ENCODE measurements at places on chromosomes 6 and 20.

GRCh38 chr6:63795006-63795405 lies 159.4 kb downstream of the PHF3 start:
- no peak for DNase-seq

DNA sequence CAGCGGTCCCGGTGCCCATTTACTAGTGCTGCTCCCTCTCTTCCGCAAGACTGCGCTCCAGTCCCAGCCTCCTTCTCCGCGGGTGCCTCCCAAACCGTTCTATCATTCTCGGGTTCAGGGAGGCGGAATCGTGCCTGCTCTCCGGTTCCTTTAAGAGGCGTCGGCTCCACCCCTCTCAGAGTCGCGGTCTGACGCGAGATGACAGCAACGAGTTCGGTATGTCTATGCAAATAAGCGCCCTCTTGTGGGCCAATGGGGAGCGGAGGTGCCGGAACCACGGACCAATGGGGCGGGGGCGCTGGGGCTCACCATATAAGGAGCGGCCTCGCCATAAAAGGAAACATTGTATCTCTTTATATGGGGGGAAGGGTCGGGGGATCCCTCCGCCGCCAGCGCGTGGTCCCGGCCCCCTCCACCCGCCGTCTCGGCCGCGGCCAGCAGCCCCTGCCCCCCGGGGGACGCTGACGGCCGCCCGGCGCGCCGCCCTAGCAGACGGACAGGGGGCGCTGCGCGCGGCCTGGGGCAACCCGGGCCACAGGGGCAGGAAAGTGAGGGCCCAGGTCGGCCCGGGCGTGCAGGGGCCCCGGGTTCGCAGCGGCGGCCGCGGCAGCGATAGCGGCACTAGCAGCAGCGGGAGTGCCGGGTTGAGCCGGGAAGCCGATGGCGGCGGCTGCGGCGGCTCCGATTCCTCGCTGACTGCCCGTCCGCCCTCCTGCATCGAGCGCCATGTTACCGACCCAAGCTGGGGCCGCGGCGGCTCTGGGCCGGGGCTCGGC lies at the start of gene SRF:
Gene SRF (plus strand): TSS at position 339 of the 776 bp plus-strand sequence. CDS start 388 bp downstream, at position 727.
- DNase-seq: peak; percentile 95

DNA sequence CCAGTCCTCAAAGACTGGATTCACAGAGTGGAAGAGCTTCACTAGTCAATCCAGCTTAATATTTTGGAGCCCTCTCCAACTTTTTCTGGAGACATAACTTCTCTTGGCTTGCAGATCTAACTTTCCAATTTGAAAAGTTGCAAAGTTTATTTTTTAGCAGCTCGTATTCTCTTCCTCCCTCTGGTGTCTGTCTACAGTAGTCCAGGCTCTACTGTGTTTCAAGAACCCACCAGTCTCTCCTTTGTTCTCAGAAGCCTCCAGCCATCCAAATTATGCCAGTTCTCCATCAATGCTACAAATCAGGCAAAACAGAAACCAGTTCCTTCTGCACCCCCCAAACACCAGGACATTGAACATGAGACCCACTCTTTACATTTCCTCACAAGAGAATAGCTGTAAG lies 376.1 kb upstream of the OPRM1 start:
- no peak for DNase-seq

DNA sequence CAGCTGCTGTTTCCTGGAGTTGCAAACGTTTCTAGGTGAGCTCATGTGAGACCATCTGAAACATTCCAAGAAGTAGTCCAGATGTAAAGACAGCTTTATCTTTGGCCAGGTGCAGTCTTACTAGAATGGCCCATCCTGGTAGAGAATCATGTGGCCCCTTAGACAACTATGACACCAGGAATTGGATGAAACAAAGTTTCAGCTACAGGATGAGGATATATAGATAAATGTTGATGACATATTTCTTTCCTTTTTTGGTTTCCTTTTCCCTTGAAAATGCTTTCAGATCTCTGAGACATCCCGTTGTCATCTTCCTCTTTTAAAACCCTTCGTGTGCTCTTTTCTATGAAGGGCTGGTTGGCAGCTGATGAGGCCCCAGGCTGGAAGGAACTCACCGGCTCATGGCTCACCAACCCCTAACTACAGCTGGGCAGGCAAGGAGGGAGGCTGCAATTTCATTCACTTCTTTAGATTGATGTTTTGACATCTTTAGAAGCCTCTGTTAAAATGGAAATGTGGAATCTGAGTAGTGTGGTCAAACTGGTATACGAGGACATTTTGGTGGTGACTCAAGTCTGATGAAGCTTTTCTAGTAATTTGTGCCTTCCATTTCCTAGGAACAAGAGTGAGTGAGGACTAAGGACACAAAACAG lies 167.9 kb upstream of the TNFAIP3 start:
- no peak for DNase-seq

DNA sequence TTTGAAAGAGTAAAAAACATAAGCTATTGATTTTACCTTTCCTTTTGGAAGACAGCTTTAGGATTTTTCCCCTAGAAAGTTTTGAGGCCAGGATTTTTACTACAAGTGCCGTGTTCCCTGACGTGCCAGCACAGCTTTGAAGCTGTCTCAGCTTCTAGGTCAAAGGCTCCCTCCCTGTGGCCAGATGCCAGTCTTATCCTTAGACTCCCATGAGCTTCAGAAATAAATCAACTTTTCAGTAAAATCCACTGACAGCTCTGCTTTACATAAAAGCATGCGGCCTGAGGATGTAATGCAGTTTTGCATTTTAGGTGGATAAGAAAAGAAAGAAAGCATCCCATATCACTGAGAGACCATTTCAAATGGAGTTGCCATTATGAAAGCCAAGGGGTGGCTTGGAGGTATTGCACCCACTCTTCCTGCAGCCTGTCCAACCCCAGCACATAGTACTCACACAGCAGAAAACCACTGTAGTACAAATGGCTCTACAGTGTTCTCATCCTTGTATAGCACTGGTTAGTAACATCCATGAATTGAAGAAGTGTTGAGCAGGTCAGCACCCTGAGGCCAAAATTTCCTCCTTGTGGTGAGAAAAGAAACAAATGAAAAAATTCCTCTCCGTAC lies 15.2 kb upstream of the ATXN1 start:
- no peak for DNase-seq

DNA sequence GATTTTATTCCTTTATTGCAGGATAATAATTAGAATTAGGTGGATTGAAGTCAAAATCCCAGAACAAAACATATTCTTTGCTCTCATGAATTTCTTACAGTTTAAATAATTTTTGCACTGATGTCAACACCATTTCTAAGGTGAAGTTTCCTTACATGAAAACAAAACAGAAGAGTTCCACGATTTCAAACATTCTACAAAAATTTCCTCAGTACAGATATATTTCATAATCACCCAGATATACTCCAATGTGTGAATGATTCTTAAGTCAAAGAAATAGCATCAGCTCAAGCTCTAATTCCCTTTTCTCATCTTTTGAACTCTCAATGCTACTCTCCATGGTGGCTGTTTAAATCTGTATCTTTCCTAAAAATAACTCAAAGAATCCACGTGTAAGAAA lies 39.5 kb upstream of the THBS2 start:
- no peak for DNase-seq

- no peak for DNase-seq
Measured at GRCh38 chr20:50126662-50127061, 13.7 kb upstream of the UBE2V1 start.

DNA sequence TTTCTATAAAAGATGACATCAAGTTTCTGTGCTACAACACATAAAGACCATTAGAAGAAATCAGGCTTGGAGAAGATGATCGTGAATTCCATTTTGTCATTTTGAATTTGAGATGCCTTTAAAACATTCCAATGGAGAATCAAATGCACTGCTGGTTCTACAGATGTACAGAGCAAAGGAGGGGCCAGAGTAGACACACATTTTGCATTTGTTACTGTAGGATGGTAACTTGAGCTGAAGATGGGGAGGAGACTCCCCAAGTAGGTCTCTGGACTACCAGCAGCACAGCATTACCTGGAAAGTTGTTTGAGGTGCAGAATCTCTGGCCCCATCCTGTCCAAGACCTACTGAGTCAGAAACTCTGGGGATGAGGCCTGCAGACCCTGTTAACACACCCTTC lies 121.6 kb upstream of the RALGAPA2 start:
- DNase-seq: no peak

DNA sequence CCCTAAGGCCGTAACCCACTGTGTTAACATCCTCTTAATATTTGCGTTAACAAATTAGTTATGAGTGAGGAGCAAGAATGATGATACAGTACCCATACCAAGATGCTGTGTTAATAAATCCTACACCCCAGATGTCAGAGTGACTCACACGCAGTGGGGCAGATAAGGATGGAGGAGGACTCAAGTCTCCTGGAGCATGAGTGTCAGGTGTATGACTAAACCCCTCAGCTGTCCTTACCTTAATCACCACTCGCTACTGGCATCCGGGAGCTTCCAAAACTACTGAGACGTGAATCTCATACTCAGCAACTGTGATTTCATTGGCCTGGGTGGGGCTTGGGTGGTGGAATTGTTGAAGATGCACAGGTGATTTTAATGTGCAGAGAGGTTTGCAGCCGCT lies 131.3 kb upstream of the MTHFD1L start:
- no peak for DNase-seq

DNA sequence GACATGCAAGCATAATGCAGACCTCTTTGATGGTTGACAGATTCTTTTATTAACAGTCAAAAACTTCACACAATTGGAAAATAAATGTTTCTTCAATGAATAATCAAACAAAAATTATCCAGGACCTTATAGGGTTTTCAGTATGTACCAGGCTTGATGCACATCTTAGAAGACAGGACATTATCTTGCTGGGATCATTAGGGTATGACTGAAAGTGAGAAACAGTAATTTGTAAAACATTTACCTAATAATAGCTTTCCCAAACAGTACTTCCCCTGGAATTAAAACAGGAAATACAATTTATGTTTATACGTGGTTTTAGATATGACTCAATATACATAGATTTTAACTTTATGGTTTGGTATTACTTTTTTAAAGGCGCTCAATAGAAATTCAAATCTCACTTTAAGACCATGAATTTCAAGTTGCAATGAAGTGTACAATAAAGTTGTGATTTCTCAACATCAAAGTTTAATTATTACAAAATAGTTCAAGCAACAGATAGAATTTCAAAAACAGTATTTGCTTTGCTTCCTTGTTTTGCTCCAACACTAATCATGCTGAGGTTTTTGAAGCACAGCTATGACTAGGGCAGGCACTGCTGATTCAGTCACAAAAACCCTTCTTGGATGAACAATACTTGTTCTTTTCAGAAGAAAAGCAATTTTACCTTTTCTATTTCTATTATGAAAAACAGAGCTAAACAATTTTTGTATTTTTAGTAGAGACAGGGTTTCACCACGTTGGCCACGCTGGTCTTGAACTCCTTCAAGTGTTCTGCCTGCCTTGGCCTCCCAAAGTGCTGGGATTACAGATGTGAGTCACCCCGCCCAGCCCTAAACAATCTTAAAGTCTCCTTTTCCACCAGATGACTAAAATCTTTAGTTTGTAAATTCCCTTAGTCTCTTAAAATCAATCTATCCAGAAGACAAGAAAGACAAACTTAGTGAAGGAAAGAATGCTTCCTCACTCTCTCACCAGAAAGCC lies 13.7 kb downstream of the SOD2 start:
- DNase-seq: no peak

DNA sequence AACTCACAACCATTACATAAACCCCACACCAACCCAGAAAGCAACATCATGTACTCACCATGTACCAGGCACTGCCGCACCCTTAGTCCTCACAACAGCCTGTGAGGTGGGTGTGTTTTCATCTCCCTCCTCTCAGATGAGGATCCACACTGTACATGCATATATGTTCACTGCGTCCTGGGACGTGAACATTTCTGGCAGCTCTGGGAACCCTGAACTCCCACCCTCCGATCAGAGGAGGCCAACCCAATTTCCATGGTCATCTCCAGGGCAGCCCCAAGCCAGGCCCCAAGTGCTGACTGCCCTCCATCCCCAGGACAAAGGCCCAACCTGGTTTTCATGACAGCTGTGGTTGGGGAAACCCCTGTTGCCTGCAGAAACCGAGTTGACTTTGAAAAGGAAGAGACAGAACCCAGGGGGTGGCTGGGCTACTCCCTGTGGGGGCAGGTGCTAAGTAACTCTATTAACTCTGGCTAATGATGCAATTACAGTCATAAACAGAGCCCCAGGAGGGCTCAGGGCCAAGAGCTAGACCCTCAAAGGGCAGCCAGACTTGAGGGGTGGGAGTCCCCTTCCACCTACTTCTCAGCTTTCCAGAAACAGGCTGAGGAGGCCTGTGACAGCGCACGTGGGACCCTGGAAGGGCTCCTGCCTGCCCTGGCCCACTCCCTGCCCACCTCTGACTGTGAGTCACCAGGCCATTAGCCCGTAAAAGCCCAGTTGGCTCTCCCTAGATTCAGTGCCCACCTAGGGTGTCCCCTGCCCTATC lies 2.6 kb downstream of the TFEB start:
- DNase-seq: peak; percentile 85

DNA sequence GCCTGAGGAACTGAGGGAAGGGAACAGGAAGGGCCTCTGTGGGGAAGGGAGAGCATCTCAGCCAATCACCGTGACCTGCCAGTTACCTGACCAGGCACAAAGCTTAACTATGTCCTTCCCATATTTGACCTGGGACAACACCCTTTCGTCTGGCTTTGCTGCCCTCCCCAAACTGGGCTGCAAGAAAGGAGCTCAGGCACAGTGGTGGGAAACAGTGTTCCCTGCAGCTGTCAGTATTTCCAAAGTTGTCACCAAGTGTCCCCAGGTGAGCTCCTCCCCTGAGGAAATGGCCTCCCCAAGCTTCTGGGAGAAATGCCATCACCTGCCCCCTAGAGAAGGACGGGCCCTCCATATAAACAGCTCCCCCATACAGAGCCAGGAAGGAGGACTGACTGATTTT lies 17.9 kb downstream of the NCR2 start:
- DNase-seq: no peak

DNA sequence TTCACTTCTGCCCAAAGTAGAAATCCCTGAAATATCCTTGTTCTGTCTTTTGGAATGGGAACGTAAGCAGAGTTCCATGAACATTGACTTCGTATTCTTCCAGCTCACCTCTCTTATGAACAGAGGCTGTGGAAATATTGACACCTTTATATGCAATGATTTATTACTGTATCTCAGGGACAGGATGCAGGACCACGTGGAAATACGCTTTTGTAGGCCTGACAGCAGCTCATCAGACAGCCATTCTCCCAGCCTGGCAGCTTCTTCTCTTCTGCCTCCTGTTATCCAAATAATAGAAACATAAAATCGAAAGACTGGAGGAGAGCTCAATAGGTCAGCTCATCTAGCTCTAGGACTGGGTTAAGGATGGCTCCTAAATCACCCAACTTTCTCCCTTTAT lies 106.2 kb upstream of the DTNBP1 start:
- DNase-seq: no peak
